ENCODE measurements at places on chromosomes 11 and 22. TPM values are rescaled to one million over a fixed set of nuclear protein-coding genes. Genes with fewer than 3 reads are reported as not detected.

- DNase-seq: no peak
Observed at GRCh38 chr11:123479048-123479837, 49.2 kb downstream of the GRAMD1B start.

DNA sequence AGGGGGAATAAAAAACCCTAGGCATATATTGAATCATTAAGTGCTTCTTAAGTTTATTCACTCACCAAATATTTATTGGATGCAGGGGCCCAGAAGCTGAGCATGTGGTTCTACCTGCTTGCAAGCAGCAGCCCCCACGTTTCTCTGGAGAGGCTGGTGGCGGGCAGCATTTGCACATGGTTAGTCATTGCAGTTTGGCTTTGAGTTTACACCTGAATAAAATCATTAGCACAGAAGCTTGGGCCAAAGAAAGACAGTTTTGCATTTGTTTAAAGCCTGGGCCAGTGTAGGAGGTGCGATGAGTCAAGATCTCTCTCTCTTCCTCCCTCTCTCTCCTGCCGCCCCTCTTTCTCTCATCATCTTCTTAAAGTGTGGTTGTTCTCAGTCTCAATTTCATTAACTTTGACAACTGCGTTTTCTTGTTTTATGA is 72.6 kb downstream of the C22orf31 start:
- DNase-seq: no peak

DNA sequence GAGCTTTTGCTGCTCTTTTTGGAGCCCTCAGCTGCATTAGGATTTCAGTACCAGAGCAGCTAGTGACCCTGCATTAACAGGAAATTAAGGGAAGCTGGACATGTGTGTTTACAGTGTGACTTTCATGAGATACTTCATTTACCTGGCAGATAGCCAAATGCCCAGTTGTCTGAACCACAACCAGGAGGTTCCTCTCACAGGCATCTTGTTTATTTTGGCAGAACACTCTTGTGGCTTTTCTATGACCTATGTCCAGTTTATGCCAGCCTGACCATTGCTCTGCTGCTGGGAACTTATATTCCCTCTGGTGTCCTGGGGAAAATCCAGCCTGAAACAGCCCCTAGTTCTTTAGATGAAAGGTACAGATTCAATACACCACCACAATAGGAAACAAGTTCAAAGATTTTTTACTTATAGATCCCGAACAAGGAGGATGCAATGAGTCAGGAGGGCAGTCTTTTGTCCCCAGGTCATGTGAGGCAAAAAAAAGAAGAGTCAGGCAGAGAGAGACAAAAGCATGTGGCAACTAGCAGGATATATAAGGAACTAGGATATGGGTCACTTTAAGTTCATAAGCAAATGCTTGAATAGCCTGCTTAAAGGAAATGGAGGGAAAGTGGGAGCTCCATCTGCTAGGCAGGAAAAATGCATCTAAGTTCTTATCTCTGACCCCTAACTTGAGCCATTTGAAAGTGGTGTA is 379.3 kb downstream of the INSC start:
- DNase-seq: no peak

Gene DGCR6
- 13.9 TPM for total RNA-seq
